ENCODE measurements at places on chromosomes 4 and X. TPM values are rescaled to one million over a fixed set of nuclear protein-coding genes. Genes with fewer than 3 reads are reported as not detected.

The TMPRSS11B gene
- polyA plus RNA-seq = 0.12 TPM

The PDE6B gene
- not detected for polyA plus RNA-seq

The SGMS2 gene
- polyA plus RNA-seq = 8.1 TPM

The XAGE2 gene
- polyA plus RNA-seq = not detected

The SRD5A3 gene
- polyA plus RNA-seq = 21.9 TPM

The SLC34A2 gene
- 0.09 TPM for polyA plus RNA-seq

The TIMM8A gene
- 3.8 TPM for polyA plus RNA-seq

The GLRA3 gene
- polyA plus RNA-seq = not detected

The FAM53A gene
- 0.27 TPM for polyA plus RNA-seq

The UGT8 gene
- polyA plus RNA-seq = 7.8 TPM

The MAGED4 gene
- 6.0 TPM for polyA plus RNA-seq

The FGFR3 gene
- 267 TPM for polyA plus RNA-seq

The SLC4A4 gene
- polyA plus RNA-seq = 15.7 TPM

The BANK1 gene
- polyA plus RNA-seq = 3.0 TPM

The HS6ST2 gene
- 0.55 TPM for polyA plus RNA-seq

The IL2 gene
- 0.62 TPM for polyA plus RNA-seq

The SYTL4 gene
- polyA plus RNA-seq = 4.6 TPM

The DOCK11 gene
- polyA plus RNA-seq = 3.2 TPM

The SPANXB1 gene
- not detected for polyA plus RNA-seq

The PPARGC1A gene
- 2.6 TPM for polyA plus RNA-seq

The OTUD5 gene
- 28.3 TPM for polyA plus RNA-seq

The INPP4B gene
- 4.5 TPM for polyA plus RNA-seq

The AKAP4 gene
- polyA plus RNA-seq = 0.16 TPM

The NCAPG gene
- polyA plus RNA-seq = 2.5 TPM

The HSFX2 gene
- polyA plus RNA-seq = 0.21 TPM

The STPG2 gene
- polyA plus RNA-seq = 0.01 TPM

The PI4K2B gene
- 93.3 TPM for polyA plus RNA-seq
